ENCODE measurements at places on chromosomes 2 and 18.

- DNase-seq, result no peak
These were observed 371.1 kb upstream of the ID2 start for GRCh38 chr2:8310557-8311455.

GRCh38 chr2:102283996-102284395, 27.4 kb upstream of the IL1RL1 start:
- DNase-seq, result no peak

DNA sequence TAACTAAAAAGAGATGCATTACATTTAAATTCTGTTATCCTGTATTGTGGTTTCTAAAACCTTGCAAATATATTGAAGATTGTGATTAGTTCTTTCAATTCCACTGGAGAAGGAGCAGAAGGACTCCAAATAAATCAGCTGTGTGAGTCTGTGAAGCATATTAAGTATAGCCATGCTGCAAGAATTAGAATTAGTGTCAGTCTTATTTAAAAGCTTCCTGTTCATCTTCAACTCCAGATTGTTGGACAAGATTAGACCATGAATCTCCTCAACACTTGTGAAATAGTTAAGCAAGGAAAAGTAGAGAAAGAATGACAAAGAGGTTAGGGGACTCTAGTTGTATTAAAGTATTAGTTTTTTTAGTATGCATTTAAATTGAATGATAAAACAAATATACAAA, 92.5 kb upstream of the LRP1B start:
- DNase-seq, result no peak

GRCh38 chr2:222240676-222241049, 58.1 kb downstream of the PAX3 start:
- no peak for DNase-seq

DNA sequence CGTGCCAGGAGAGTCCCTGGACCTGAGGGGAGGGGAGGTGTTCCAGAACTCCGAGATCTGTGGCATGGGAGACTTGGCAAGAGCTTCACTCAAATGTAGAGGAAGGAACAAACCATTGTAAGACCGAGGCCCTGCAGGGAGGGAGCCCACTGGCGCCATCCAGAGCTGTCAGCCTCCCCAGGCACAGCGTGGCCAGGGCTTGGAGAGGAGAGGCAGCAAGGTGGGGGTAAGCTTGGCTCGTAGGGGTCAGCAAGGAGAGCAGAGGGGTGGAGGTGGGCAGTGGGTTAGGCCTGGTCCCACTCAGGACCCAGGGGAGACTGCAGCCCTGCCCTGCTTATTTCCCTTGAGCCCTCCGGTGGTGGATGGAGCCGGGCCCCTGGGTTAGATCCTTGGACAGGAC, 3.6 kb downstream of the TMEM177 start:
- no peak for DNase-seq

DNA sequence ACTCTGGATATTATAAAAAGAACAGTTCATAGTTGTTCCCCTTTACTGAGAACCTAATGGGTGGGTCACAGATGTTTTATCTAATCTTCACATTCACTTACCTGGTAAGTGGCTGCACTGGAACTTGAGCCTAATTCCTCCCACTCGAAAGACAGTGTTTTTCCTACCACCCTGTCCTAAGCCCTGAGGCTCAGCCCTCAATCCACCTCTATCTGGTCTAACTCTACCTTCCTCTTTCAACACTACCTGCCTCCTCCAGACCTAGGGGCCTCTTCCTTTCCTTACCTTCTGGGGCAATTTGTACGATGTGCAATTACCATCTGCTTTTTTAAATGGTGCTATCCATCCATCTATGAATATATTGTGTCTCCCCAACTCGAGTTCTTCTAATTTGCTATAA, 9.7 kb upstream of the KIF3C start:
- DNase-seq, result no peak

DNA sequence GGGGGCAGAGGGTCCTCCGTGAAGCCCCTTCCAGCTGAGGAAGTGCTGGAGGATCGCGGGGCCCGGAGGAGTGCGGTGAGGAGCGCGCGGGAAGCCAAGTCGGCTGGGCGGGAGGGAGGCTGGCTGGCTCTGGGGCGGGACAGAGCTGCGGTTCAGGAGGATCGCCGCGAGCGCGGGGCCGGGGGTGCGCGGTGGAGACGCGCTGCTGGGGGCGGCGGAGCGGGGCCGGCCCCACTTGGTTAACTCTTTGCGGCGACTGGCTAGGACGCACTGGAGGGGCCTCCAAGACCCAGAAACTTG, 464 bp downstream of the CYBRD1 start:
- DNase-seq, result no peak
